Stimulated activated CD8-positive, alpha-beta memory T cell treated with anti-CD3 and anti-CD28 coated beads, Interleukin-4, amount 100 ng/mL, for 4 hours (primary cell): ENCODE measurements at places on chromosomes 3 and 15.

DNA sequence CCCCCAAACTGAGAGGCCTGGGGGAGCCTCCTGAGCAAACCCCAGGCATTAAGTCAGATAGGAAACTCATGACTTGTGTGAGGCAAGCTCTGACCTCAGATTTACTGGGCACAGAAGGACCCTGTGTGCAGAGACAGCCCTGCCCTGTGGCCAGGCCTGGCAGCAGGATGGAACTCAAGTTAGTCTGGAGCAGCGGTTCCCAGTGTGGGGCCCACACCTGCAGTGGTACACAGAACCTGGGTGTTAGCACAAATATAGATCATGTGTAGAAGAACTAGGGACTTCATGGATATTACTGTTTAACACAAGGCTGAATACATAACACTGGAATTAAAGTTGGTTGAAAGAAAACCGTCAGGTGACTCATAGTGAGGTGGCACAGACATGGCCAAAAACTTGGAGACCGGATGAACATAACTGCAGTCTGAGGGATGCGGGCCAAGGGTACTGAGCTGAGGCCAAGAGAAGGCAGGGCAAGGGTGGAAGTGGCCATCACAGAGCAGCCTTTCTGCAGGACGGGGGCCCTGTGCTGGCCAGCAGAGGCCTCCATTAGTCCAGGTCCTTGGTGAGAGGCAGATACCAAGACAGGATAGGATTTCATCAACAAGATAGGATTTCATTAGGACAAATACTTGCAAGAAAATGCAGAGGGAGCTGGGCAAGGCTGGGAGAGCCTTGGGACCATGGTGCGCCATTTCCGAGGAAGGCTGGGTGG, 40.9 kb downstream of the IRAK2 start:
- no peak for DNase-seq

DNA sequence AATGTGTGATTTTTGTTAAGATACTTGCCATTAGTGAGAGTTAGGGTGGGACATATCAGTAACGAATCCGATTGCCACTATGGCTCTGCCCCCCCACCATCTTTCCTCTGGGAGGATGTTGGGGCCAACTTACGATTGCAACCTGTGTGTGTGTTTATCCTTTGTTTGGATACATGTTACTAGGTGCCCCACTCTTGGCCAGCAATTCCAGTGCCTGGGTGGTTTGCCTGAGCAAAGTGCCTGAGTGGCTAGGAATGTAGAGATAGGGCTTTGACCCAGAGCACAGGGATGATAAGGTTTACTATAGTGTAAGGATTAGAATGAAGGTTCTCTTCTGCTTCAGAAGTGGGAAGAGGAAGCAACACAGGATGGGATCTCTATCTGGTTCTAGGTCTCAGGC, 231.8 kb downstream of the TP63 start:
- DNase-seq: no peak

DNA sequence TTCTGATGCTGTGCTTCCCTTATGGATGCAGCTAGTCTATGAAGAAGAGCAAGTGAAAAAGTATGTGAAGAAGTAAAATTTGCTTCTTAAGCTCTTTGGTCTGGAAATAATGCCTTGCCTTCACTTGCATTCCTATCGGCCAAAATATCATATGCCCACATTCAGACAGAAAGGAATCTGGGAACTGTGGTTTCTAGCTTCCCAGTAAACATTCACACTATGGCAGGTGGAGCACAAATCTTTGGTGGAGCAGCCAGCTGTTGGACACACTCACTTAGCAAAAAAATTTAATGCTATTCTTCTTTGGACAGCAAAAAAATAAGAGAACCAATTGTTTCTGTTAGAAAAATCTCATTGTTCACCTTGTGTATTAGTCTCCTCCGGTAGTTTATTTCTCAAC, 12.3 kb upstream of the COL6A6 start:
- DNase-seq: no peak

GRCh38 chr3:142944342-142944741, 19.1 kb downstream of the PAQR9 start:
- DNase-seq: no peak

GRCh38 chr15:52329987-52330386, 34.4 kb upstream of the MYO5C start:
- DNase-seq: no peak

GRCh38 chr3:102017784-102018183, 168.5 kb downstream of the NFKBIZ start:
- no peak for DNase-seq

DNA sequence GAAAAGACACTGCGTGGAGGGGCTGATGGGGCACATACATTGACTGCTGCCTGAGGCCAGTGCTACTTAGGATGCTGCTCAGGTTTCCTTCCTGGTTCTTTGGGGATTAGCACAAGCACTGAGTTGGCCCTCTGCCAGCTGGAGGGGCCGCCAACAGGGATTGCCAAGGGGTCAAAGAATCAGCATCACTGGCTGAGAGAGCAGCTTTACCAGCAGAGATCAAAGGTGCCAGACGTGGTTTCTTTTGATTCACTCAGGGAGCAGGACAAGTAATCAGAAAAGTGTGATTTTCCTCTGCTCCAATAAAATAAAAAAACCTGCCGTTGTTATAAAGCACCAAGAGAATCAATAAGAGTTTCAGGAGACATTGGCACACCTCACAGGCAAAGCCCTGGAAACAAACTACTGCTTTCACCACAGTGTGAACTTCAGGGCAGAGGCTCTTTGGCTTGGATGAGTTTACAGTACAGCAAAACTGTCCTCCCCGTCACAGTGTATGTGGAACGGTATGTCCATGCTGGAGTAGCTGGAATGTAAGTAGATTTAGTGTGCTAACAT, 45.8 kb upstream of the FSIP1 start:
- no peak for DNase-seq

DNA sequence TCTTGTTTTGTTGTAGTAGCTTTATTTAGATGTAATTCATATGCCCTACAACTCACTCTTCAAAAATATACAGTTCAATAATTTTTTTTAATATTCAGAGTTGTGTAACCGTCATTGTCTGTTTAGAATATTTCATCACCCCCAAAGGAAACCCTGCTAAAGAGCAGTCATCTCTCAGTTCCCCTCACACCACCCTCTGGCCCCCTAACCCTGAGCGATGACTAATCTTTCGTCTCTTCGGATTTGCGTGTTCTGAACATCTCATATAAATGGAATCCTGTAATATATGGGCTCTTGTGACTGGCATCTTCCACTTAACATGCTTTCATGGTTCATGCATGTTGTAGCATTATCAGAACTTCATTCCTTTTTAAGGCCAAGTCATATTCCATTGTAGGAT, 183.8 kb downstream of the ATG7 start:
- no peak for DNase-seq

GRCh38 chr3:71391361-71391760, 192.2 kb downstream of the FOXP1 start:
- DNase-seq: no peak

DNA sequence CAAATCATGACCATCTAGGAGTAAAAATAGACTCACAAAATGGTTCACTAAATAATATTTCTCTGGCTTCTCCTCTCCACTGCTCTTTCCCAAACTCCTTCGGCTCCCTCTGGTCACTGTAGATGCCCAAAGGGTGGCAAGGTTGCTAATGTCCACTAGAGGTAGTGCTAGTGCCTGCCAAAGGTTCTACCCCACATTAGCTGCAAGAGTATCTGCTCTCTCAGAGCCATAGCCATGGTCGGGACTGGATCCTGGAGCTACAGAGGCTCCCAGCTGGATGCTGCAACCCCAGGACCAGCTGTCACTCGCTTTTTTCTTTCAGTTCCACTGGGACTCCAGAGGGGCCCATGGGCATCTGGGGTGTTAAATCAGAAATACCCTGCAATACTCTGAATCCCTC, 8.5 kb downstream of the HTR3D start:
- no peak for DNase-seq

GRCh38 chr3:189132839-189133238, 38.9 kb upstream of the TPRG1 start:
- DNase-seq: no peak

DNA sequence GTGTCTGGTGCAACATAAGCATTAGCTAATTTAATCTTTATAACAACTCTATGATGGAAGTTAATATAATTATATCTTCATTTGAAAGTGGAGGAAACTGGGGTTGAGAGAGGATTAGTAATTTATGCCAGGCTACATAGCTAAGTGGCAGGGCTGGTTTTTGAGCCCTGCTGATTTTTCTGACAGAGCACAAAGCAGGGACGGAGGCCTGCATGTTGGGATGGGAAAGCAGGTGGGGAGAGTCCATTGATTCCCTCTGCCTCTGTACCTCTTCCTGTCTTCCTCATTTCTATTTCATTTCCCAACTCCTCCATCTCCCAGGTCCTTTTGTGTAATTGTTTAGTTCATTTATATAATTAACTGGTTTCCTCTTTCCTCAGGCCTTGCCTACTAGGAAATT, 251.6 kb upstream of the ZPLD1 start:
- no peak for DNase-seq

- DNase-seq: no peak
These were observed 12.4 kb upstream of the TM4SF4 start for GRCh38 chr3:149462051-149462450.

GRCh38 chr3:72625602-72626337, 222.5 kb downstream of the SHQ1 start:
- DNase-seq: no peak

DNA sequence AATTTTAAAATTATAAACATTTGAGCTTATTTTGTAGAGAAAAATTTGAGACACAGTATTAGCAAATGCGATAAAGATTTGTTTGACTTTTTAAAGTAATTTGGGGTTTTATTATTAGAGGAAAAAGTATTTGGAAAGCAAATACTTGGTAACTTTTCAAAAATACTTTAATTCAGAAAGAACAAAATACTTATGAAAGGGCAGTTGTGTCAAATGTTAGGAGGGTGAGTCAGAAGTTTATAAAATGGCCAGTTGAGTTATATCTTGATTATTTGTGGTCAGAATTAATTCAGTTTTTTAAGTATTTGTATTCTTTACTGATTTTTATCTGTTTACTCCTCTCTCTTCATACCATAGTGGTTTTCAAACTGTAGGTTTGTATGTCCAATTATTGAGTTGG, 12.1 kb downstream of the LACTB start:
- no peak for DNase-seq

- DNase-seq: no peak
These were observed 66.1 kb downstream of the TPRA1 start for GRCh38 chr3:127524296-127524896.

- no peak for DNase-seq
These were observed 55.5 kb downstream of the BTD start for GRCh38 chr3:15657016-15657415.
